ENCODE measurements at places on chromosomes 16 and 17.
A peak's percentile ranks its signal among the peaks of the same experiment; 100 is the strongest.

DNA sequence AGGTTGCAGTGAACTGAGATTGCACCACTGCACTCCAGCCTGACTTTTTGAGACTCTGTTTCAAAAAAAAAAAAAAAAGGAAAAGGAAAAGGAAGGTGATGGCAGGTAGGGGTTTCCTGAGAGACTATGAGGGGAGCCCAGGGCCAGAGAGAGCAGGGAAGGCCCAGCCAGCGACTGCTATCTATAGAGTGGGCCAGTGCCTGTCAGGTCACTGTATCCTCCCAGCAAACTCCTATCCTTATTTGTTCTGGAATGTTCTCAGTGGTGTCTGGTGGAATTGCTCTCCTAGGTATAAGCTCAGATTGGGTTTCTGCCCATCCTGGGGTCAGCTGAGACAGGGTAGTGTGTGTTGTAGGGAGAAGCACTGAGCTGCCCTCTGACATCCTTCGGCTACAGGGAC is 14.9 kb upstream of the TMEM11 start:
- DNase-seq = no peak

DNA sequence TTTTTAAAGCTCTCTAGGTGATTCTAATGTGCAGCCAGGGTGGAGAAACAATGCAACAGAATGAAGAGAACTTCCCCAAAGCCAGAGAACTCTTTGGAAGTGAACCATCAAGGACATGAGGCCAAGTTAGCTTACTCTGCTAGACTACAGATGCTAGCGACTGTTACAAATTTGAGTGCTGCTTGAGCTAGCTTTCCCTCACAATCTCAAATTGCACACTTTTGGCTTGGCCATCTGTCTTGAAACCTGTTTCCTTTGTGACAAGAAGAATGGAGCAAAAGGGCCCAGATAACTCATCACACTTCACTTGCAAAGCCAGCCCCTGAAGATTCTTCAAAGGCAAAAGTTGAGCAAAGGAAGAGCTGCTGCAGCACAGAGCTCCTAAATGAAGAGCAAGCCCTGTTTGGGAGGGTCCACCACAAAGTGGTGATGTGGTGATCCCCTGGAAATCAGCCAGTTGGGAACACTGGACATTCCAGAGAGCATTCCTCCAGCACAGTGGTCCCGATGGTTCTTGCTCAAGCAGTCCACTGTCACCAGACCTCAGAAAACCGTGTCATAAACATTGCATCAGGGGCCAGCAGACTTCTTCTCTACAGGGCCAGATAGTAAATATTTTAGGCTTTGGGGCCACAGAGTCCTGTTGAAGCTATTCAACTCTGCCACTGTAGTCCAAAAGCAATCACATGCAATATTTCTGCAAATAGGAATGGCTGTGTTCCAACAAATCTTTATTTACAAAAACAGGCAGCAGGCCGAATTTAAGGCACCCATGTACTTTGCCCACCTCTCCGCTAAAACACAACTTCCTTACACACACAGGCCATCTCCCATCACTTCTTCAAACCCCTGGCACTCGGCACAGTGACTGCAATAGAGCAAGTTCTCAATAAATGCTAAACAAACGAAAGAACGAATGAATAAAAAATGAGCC is 21.2 kb downstream of the SLC39A11 start:
- DNase-seq = peak; percentile 93

DNA sequence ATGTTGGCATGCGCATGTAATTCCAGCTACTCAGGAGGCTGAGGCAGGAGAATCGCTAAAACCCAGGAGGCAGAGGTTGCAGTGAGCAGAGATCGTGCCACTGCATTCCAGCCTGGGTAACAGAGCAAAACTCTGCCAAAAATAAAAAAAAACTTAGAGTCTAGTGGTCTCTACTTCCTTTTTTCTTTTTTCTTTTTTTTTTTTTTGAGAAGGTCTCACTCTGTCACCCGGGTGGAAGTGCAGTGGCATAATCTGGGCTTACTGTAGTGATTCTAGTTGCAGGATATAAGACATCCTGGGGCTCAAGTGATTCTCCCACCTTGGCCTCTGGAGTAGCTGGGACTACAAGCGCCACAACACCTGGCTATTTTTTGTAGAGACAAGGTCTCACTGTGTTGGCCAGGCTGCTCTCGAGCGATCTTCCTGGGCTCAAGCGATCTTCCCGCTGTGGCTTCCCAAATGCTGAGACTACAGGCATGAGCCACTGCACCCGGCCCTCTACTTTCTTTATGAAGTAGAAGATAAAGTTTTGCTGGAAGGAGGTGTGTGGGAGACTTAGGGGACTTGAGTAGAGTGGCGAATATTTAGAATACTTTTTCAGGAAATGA is 47.9 kb upstream of the TAOK1 start:
- DNase-seq = no peak

- peak; percentile 5 for DNase-seq
Observed at GRCh38 chr16:47966325-47966724, 189.5 kb downstream of the ABCC12 start.

DNA sequence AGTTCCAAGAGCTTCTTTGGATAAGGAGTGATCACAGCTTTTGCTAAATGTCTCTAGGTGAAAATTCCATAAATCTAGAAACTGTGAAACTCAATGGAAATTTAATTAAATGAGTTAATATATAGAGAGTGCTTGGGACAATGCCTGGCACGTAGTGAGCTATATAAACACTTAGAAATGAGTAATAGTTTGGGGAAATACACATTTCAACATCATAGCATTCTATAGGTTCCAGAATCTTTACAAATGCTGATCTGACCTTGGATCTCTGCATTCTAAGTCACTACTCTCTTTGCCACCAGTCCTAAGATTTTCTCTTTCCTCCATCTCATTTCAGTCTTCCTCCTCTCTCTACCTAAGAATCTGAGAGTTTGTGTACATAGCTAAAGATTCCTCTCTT is 175.6 kb downstream of the SOX9 start:
- no peak for DNase-seq

- DNase-seq = no peak
Observed at GRCh38 chr16:89110641-89111040, 17.0 kb downstream of the ACSF3 start.
